ENCODE measurements at places on chromosomes 11 and 22. TPM values are rescaled to one million over a fixed set of nuclear protein-coding genes. Genes with fewer than 3 reads are reported as not detected.
A peak's percentile ranks its signal among the peaks of the same experiment; 100 is the strongest.

DNA sequence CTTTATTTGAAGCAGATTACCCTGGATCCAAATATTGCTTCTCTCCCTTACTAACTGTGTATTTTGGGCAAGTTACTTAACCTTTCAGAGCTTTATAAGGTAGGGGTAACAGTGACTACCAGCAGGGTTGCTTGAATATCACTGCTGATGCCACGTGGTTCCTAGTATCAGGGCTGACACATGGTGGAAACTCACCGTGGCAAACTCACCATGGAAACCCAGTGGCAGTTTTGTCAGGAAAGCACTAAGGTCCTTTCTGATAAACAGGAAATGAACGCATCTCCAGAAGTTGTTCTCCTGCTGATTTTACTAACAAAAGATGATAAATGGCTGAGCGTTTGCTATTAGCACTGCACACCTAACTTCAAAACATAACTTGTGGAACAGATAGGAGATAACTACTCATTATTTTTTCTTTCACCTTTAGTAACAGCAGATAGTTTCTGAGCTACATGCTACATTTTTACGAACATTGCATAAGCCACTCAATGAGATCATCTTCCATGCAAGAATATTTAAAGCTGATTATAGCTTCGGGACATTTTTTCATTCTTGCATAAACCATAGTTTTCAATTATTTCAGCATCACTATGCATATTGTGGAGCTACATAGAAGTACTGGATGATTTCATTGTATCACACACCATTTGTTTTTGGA lies 59.7 kb upstream of the RAG2 start:
- no peak for DNase-seq

- no peak for DNase-seq
These were observed 17.6 kb downstream of the ALG12 start for GRCh38 chr22:49900441-49901230.

DNA sequence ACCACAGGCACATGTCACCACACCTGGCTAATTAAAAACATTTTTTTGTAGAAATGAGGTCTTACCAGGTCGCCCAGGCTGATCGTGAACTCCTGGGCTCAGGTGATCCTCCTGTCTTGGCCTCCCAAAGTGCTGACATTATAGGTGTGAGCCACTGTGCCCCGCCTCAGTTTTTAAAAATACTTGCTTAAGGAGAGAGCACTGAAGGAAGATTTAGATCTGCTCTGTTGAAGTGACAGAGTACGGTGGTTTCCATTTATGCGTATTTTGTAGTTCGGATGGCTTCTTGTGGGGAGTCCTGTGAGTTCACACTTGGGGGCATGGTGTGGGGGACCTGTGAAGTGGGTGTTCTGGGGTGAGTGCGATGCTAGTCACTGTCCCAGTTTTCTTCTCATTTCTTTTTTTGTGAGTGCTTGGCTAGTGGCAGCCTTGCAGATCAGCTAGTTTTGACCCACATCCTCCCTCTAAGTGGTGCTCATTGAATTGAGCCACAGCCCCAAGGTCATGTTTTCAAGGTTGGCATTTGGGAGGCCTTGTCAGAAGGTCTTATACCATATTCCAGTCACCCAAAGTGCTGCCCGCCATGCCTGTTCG lies 31.5 kb downstream of the PTPRJ start:
- no peak for DNase-seq

SUSD2 gene
- 0.25 TPM for total RNA-seq

DNA sequence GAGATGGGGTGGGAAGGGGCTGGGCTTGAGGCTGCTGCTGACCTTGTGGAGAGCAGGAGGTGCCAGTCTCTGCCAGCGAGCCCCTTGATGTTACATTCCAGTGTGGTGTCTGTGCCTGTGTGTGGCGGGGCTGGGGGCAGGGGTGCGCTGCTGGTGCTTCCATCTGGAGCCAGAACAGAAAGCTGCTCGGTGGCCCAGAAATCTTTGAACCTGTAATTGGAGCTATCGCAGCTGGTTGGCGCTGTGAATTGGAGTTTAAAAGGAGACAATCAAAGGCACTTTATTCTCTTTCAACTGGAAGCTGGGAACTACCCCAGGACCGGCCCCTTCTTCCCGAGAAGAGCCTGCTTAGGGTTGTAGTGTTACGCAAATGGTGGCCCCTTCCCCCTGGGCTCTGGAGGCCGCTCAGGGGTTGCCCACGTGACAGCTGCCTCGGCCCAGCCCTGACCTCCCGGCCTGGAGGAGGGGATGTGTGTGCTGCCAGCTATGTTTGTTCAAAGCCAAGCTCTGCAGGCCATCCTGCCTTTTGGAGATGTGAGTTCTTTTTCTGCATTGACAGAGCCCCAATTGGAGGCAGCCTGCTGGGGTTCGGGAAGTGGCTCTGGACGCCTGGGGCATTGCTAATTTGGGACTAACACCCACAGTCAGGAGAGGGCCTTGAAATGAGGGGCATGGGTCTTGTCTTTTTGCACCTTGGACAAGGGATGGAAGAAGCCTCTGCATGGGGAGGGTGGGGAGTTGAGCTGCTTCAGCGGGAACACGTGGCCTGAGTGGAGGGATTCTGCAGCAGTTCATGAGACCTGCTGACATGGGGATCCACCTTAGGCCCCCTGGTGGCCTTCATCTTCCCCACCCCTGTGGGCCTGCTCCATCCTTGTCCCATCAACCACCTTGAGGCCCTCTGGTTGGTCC lies 14.0 kb upstream of the ARSA start:
- peak; percentile 82 for DNase-seq

DNA sequence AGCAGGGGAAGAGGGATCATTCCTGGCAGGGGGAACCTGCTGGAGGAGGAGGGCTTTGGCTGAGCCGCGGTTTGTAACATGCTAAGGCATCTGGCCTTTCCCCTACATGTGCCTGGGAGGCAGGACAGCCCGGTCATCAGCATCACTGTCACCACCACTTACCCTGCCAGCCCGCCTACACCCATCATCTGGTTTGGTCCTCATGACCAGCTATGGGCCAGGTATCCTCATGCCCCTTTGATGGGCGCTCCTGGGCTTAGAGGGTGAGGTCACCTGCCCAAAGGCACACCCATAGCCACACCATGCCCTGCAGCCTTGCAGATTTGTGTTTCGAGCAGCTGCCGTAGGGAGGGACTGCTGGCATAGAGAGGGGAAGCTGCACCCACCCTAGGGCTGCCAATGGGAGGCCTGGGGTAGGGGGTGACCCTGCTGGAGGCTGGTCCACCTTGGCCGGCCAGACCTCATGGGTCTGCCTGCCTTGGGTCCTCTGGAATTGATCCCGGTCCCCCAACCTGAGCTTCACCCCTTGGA lies 2.6 kb downstream of the MRGPRF start:
- no peak for DNase-seq

- DNase-seq, result no peak
These were observed 5.7 kb downstream of the EIF3L start for GRCh38 chr22:37854946-37855345.

OR2AG1 gene
- total RNA-seq, result not detected

GRCh38 chr11:31607914-31608313 lies 98.3 kb downstream of the ELP4 start:
- no peak for DNase-seq
